Right renal cortex interstitium (tissue), 3 donors: ENCODE measurements at places on chromosomes 2 and 18. TPM values are rescaled to one million over a fixed set of nuclear protein-coding genes. Genes with fewer than 3 reads are reported as not detected.

The EFHD1 gene
- polyA plus RNA-seq = 85.6 TPM

The ASIC4 gene
- polyA plus RNA-seq = 0.14 TPM

The EN1 gene
- not detected for polyA plus RNA-seq

GRCh38 chr2:126657148-126657635, 1.2 kb downstream of the GYPC start:
- DNase-seq = no peak

DNA sequence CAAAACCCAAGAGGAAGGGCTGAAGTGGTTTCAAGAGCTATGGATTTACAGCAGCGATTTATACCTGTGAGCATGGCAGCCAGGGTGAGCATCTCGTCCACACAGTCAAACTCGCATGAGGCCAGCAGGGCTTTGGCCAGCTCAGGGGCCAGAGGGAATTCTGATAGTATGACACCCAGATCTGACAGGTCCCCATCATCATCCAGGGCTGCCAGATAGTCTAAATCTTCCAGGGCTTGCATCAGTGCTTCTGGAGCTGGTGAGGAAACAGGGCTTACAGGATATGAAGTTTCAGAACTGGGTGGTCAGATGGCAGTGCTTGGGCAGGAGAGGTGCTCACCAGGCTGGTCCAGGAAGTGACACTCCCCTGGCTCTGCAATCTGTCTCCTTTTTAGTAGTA, 3.5 kb downstream of the DQX1 start:
- no peak for DNase-seq

GRCh38 chr18:74252039-74252395, 39.7 kb downstream of the CYB5A start:
- no peak for DNase-seq

DNA sequence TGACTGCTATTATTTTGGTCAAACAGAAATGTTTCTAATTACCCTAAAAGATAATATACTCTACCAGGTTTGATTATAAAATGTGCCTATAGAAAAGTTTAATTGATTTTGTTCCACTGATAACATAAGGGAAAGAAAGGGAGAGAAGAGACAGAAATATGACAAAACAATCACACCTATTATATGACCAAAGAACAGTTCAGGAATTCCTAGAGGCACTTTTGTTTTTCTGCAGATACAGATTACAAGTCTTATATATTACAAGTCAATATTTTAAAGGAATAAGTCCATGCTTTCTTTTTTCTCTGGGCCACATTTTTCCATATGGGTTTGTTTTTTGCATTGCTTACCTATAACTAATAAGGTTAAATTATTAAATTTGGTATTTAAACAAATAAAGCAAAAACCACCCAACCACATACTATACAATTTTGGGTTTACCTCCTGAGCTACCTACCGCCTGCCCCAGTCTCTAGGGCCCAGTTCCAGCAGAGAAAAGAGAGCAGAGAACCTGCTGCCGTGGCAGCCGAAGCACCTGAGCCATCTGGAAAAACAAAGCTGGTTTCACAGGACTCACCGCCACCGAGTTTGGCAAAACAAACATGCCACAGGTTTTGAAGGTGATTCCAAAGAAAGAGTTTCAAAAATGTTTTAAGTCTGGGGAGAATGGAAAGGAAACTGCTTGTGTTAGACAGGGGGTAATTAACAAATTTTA, 92.1 kb downstream of the DYM start:
- no peak for DNase-seq

GRCh38 chr2:100603948-100604633, 41.3 kb downstream of the PDCL3 start:
- DNase-seq = no peak

GRCh38 chr18:47317824-47318508, 66.5 kb upstream of the SKOR2 start:
- DNase-seq = no peak

GRCh38 chr2:95025406-95026319, at the start of gene MAL:
Gene MAL, plus strand, starts transcription at chr2:95025708. Its CDS starts 85 bp downstream, at chr2:95025793.
- DNase-seq = no peak

DNA sequence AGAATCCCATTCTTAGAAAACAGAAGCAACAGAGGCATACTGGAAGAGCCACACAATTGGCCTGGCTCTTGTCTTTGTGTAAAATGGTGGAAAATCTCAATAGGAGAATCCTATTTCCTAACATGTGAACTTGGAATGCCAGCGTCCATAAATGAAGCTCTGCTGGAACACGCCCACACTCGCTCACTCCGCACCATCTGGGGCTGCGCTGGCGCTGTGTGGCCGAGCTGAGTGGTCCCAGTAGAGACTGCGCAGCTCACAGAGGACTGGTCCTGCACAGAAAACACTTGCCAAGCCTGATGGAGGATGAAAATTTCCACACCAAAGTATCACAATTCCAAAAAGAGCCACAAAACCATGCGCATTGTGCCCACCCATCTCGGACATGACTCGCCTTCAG, 56.2 kb downstream of the PXDN start:
- DNase-seq = no peak

DNA sequence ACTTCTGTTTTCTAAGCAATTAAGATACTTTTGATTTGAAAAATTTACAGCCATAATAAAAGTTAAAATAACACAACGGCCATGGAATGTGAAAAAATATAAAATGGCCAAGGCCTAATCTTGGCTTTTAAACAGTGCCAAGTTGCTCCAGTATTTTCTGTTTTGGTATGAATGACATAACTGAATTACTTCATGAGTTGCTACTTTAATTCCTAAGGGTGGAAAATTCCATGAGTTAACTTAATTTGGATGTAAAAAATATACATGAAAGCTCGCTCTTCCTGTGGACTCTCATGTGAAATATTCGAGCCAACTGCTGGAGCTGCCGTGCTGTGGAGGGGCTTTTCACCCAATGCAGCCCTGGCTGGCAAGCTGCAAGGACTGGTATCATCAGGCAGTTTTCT, 286.0 kb upstream of the CCDC68 start:
- DNase-seq = no peak

The TTC32 gene
- 44.4 TPM for polyA plus RNA-seq
